ENCODE measurements at places on chromosomes 16 and 17.
A peak's percentile ranks its signal among the peaks of the same experiment; 100 is the strongest.

DNA sequence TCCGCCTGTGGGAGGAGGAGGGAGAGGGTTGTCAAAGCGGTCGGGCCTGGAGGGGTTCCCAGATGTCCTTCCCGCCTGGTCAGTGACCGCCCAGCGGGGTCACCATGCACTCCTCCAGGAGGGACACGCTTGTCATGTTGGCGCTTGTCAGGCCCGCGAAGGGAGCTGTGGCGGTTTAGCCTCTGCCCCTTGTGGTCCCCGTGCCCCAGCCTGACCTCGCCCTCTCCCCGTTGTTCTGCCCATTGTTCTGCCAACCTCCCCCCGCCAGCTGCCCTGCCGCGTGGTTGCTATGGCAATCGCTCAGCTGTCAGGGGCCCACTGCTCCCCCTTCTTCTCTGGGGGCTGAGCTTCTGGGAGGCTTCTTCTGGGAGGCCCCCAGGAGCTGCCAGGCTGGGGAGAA lies 146.4 kb upstream of the CIBAR2 start:
- H3K4me3 ChIP-seq: no peak overlapping the region
- DNase-seq: no peak
- H3K27me3 ChIP-seq: peaks cover 3% of the 10 kb centered on the region
- peaks cover 15% of the 10 kb centered on the region for H3K4me1 ChIP-seq

DNA sequence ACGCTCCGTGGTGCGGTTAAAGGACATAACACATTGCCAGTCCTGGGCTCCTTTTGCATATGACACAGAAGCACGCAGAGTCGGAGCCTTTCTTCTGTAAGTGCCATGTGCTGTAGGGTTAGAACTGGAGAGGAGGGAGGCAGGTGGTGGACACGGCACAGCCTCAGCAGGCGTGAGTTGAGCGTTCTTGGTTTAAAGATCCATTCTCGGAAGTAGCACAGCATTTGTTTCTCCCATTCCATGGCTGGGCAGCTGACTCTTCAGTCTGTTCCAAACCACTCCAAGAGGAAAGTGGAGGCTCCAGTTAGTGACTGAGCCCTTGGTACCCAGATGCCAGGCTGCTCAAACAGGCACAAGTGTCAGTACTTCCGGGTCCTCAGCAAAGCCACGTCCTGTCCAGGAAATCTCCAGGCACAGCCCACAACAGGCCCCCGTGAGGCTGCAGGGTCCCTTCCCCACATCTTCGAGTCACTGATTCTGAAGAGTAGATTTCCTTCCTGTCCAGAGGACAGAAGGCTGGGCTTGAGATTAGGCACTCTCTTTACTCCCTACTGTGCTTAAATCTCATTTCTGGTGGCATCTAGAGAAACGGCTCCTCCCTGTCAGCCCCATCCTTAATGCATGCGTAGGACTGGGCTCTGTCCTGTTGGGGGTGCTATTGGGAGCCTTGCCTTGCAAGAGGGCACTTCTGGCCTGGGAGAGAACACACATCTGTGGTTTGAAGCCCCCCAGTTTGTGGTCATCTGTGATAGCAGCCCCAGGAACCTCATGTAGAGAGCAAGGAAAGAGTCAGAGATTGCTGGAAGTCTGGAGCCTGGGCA lies 39.6 kb upstream of the NAT9 start:
- H3K4me1 ChIP-seq: peaks cover 14% of the 10 kb centered on the region
- peaks cover 35% of the 10 kb centered on the region for H3K36me3 ChIP-seq
- no peak overlapping the region for H3K27ac ChIP-seq
- no peak overlapping the region for H3K4me3 ChIP-seq
- DNase-seq: no peak
- H3K27me3 ChIP-seq: no peaks in the 10 kb centered on the region

DNA sequence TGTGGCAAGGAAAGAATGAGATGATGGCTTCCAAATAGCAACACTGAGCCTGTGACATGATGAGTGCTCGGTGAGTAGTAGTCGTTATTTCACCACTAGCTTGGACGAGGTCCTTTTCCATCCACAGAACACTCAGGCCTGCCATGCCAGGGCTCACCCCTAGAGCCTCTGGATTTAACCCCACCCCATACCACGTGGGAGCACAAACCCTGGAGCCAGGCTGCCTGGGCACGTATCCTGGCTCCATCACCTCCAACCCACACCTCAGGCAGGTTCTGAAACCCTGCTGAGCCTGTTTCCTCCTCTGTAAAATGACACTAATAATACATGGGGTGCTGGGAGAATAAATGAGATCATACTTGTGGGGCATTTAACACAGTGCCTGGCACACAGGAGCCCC lies 192.4 kb downstream of the KATNIP start:
- no peak overlapping the region for H3K4me3 ChIP-seq
- no peak overlapping the region for H3K27ac ChIP-seq
- DNase-seq: no peak
- no peaks in the 10 kb centered on the region for H3K4me1 ChIP-seq
- H3K27me3 ChIP-seq: no peaks in the 10 kb centered on the region

GRCh38 chr16:88705076-88705684 lies 1.0 kb downstream of the RNF166 start:
- peak; percentile 73 for DNase-seq
- peaks cover 5% of the 10 kb centered on the region for H3K36me3 ChIP-seq
- no peaks in the 10 kb centered on the region for H3K27me3 ChIP-seq
- peaks cover 66% of the 10 kb centered on the region for H3K4me1 ChIP-seq
- H3K27ac ChIP-seq: peak overlapping the region; percentile 83
- peak overlapping the region; percentile 67 for H3K4me3 ChIP-seq

DNA sequence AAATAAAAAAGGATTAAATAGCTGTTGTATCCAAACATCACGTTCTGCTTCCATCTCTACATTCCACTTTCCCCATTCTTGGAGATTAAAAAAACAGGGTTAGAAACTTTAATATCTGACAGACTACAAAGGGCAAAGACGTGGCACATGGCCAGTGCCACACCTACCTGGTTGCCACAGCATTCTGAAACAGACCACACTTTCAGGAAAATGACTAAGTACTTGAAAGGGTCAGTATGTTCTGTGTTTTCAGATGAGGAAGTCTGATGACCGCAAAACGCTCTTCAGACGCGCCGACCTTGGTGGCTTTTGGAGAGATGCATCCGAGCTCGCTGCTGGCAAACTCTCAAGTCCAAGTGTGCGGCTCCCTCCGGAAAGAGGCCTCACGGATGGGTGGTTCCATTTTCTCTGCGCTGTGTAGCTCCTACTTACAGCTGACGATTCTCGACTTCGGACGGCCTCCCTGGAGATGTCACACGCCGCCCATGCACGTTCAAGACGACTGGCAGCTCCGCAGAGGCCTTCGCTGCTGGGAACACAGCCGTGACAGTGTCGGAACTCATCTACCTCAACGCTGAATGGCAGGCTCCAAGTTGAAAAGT lies 15.5 kb downstream of the MAP1LC3B start:
- no peak overlapping the region for H3K4me3 ChIP-seq
- no peak overlapping the region for H3K27ac ChIP-seq
- H3K36me3 ChIP-seq: peaks cover 51% of the 10 kb centered on the region
- H3K4me1 ChIP-seq: no peaks in the 10 kb centered on the region

DNA sequence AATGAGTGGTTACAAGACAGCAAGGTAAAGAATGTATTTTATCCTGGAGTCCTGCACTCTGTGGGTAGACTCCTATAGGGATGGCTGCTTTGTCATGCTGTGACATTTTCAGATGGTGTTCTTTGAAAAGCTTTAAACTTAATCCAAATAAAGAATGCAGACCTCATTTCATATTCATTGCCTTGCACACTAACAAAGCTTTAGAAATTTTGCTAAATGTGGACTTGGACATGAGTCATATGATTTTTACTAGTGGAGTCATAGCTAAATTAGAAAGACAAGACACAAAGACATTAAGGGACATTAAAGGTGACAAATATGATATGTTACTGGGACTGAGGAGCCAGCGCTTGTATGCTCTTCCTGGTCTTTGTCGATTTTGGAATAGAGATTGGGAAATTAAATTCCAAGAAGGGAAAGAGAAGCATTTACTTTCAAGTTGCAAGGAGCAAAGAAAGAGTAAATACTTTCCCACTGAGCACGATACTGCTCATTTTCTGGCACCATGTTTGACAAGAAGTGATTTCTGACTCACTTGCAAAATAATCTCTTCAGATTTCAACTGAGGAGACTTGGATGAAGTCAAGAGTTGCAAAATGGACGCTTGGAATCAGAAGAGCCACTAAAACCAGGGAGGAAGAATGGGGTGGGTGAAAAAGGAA lies 152.9 kb upstream of the MYOCD start:
- no peak overlapping the region for H3K27ac ChIP-seq
- no peak overlapping the region for H3K4me3 ChIP-seq

- H3K36me3 ChIP-seq: no peaks in the 10 kb centered on the region
- H3K4me1 ChIP-seq: no peaks in the 10 kb centered on the region
- no peaks in the 10 kb centered on the region for H3K27me3 ChIP-seq
- no peak for DNase-seq
- H3K27ac ChIP-seq: no peak overlapping the region
Observed at GRCh38 chr17:45841186-45841585, 3.5 kb upstream of the SPPL2C start.

DNA sequence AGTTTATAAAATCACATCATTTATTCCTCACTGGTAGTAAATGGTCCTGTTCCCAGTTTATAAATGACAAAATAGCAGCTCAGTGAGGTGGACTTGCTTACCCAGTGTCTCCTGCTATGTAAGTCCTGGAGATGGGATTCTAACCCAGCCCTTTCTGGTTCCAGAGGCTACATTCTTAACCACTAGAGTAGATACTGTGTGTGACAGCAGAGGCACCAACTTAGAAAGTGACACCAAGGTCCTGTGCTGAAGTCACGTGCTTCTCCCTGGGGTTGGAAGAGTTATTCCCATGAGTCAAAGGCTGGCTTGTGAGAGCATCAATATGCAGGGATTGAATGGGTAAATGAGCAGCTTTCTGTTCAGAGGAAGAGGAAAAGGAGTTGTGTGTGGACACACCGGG lies 167.3 kb upstream of the IRX3 start:
- no peaks in the 10 kb centered on the region for H3K27me3 ChIP-seq
- DNase-seq: no peak
- H3K36me3 ChIP-seq: no peaks in the 10 kb centered on the region

DNA sequence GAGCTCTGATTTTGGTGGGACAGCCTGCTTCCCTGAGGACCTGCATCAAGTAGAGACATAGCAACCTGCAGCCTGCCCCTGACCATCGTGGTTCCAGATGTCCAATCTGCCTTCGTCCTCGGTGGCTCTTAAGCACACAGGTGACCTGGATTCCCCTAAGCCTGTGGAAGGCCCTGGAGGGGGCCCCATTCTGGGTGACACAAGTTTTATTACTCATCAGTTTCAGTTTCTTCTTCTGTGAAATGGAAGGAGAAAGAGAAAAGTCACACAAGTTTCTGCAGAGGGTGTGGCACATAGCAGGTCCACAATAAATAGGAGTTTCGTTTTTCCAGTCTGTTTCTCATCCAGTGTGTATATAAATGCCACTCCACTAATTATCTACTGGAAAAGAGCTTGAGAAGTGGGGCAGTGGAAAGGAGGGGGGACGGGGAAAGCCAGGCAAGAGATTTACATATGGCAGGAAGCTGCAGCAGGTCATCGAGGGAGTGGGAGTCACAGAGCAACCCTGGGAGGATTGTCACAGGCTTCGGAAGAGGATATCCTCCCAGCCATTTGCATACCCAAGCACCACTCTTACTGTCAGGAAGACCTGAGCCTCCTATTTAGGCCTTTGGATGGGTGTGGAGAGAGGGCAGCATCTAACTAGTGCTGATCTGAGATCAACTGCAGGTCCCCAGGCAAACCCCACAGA lies 10.0 kb upstream of the NOS2 start:
- no peak overlapping the region for H3K27ac ChIP-seq
- no peaks in the 10 kb centered on the region for H3K36me3 ChIP-seq
- H3K4me3 ChIP-seq: no peak overlapping the region
- H3K27me3 ChIP-seq: no peaks in the 10 kb centered on the region
- H3K4me1 ChIP-seq: peaks cover 27% of the 10 kb centered on the region

DNA sequence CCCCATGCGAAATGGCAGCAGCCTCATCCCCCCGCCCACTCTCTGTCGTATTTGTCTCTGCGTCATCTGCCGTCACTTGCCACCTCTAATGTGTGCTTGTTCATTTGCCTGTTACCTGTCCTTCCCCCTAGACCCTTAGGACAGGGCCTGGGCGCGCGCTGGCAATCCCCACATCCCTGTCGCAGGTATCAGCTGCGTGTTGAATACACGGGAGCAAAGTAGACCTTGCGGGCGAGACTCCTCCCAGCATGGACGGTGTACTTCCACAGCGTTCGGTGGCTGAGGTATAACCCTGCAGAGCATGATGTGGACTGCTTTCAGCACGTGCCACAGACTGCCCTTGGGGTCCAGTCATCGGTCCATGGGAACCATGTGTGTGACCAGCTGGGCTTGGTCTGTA lies 170.1 kb upstream of the CHMP6 start:
- H3K36me3 ChIP-seq: peaks cover 13% of the 10 kb centered on the region
- DNase-seq: no peak
- H3K27me3 ChIP-seq: no peaks in the 10 kb centered on the region

- peak overlapping the region; percentile 40 for H3K4me3 ChIP-seq
- H3K27ac ChIP-seq: no peak overlapping the region
- H3K27me3 ChIP-seq: peaks cover 18% of the 10 kb centered on the region
- H3K36me3 ChIP-seq: no peaks in the 10 kb centered on the region
- H3K4me1 ChIP-seq: peaks cover 28% of the 10 kb centered on the region
Observed at GRCh38 chr16:14302031-14302398, 230.9 kb downstream of the MRTFB start.

Data from natural killer cell (primary cell).